ENCODE measurements at places on chromosomes 7 and 10.

- DNase-seq: no peak
Measured at GRCh38 chr7:29194206-29194593, 375 bp upstream of the CHN2 start.

GRCh38 chr10:108147346-108147745 lies 982.8 kb upstream of the SORCS1 start:
- no peak for DNase-seq

DNA sequence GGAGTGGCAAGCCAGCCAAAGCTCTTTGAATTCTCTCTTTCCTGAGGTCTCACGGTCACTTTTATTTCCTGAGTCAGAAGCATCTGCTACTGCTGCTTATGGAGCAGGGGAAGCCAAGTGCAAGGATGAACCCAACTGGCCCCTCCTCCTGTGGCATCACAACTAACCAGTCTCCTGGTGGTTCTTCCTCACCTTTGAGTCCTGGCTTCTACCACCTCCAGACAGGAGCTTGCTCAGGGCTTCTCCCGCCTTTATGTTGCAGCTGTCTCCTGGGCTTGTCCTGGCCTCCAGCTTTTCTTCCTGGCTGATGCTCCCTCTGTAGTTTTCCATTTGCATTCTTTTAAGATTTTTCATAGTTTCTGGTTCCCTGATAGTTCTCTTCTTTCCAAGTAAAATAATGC lies 349.7 kb upstream of the NRP1 start:
- no peak for DNase-seq

DNA sequence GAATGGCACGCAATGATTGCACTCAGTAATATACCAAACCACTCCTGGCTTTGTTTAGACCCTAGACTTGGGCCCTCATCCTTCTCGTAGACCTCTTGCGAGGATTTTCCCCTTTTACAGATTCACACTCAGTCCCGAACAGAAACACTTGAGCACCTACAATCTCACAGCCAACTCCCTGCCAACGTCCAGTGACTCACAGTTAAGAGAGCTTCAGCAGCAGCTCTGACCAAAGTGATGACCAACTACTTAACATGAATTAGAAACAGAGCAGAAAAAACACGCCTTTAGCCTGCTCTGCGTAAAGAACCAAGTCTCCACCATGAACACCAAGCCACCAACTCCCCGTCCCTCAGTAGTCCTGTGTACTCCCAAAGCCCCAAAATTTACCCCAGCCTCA lies 2.2 kb downstream of the DNAJC30 start:
- no peak for DNase-seq

GRCh38 chr7:23410446-23411183 lies 59.7 kb downstream of the IGF2BP3 start:
- no peak for DNase-seq

DNA sequence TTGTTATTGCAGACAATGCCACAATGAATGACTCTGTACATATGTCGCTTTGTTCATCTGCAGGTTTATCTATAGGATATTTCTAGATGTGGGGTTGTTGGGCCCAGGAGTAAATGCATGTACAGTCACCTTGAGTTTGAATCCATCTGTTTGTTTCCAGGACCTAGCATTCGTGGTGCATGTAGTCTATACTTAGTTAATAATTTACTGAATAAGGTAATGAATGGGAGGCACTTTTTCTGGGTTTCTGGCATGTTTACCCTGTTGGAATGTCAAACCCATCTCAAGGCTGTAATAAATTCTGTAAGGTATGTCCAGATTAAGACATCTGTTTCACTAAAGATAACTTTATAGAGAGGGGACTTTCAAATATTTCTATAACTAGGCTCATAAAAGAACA lies 23.5 kb downstream of the HECTD2 start:
- DNase-seq: no peak

DNA sequence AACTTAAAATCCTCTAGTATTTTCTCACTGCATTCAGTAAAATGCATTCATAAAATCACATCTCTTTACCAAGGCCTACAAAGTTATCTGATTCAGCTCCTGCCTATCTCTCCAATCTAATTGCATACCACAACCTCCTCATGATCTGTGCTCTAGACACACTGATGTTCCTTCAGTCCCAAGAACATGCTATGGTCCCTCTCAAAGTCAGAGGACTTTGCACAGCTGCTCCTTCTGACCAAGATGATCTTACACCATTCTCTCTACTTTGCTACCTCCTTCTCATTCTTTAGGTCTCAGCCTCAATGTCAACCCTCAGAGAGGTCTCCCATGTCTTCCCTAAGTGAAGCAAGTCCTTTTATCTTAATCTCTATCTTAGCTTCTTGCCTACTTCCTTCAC lies 45.5 kb downstream of the CAV1 start:
- no peak for DNase-seq

DNA sequence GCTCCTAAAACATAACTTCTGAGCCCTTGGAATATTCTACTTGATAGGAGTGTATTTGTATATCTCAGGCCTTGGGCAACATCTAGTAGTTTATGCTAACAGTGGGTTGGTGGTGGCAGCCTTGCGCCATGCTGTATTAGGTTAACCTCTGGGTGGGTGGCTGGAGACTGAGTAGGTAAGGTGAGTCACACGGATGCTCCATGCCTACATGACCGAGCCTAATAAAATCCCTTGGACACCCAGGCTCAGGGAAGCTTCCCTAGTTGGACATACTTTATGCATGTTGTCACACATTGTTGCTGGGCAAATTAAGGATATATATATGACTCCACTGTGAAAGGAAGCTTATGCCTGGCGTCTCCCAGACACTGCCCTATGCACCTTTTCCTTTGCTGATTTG lies 6.0 kb upstream of the DAGLB start:
- DNase-seq: no peak

DNA sequence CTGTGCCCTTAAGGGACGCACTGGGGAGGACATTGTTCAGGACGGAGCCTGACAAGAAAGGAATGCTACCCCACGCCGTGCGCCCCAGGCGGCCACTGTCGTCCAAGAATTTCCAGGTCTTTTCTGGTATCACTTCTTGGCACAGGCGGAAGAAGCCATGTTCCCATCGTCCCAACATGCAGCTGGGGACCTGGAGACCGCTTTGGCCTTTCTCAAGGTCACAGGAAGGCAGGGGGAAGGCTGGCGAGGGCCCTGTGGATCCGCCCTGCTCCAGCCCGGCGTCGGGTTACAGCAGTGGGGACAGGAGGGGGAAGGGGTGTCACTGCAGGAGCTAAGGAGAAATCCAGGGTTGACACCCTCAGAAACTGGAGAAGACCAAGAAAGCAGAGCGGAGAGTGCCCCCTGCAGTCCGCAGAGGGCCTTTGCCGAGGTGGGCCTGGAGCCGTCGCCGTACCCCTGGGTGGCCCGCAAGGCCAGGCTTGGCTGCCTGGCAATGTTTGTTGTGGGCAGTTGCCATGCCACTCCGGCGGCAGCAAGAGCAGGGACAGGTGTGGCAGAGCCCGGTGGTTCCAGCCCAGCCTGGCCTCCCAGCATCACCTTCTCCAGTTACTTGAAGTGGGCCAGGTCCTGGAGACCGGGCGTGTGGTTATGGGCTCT lies 104.1 kb downstream of the LHPP start:
- no peak for DNase-seq

DNA sequence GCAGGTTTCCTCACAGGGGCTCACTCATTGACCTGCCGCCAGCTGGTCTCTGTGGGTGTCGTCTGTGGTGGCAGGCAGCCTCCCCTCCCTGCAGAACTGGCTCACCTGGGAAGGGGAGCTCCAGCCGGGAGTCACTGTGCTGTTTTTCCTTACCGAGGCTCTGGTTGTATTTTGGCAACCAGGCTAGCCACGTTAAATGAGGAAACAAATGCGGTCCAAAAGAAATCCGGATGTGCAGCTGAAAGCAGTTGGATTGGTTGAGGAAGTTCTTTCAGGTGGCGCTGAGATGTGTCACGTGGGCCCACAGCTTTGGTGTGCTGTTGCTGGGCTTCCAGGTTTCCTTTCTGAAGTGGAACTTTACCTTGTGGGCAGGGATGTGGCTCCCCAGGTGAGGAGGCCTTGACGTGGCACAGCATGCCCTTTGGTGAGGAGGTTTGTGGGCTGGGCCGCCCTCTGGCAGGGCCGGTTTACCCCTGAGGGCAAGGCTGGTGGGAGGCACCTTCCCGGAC lies 14.2 kb downstream of the MTURN start:
- DNase-seq: no peak

Measured in stimulated activated CD8-positive, alpha-beta memory T cell treated with anti-CD3 and anti-CD28 coated beads, Interleukin-7, amount 100 ng/mL, for 1 hour (primary cell).